ENCODE measurements at places on chromosomes 4 and X.

DNA sequence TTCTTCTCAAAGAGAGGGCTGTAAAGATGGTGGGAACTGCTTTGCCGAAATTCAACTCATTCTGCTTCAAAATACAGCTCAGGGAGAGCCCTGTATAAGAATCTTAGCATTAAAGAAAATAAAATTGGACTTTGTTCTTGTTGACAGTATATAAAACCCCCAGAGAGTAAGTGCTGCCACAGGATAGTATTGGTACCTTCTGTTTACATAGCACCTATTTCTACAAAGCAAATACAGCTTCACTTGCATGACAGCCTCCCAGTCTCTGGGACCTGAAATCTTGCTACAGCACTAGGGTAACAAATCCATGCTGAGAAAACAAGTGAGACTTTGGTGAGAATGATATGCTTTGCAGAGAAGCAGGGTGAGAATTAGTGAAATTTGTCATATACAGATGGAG is 428.6 kb downstream of the ADGRL3 start:
- no peak for DNase-seq

- no peak for DNase-seq
Observed at GRCh38 chr4:108395786-108396185, 224.6 kb upstream of the RPL34 start.

- no peak for DNase-seq
Observed at GRCh38 chr4:128880662-128881061, 71.2 kb downstream of the JADE1 start.

- DNase-seq = no peak
Observed at GRCh38 chrX:23511793-23512192, 155.5 kb upstream of the PRDX4 start.

DNA sequence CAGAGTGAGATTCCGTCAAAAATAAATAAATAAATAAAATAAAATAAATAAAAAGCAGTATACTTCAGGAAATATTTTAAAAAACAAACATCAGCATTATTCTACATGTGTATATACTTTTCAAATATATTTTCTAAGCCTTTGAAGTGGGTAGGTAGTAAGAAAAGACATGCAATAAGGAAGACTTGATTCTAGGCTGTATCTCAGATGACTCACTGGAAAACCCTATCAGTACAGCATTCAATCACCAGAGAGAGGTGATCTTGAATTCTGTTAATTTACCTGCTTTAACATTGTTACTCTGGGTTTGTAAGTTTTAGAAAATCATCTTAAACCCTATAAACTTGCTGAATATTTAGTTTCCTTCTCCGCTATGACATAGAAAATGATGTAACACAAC is 106.6 kb upstream of the NAP1L5 start:
- no peak for DNase-seq

GRCh38 chrX:121782544-121782943 is 735.1 kb downstream of the GLUD2 start:
- DNase-seq = no peak

Data from ELR (cell line).